ENCODE measurements at places on chromosomes 12 and 14.

DNA sequence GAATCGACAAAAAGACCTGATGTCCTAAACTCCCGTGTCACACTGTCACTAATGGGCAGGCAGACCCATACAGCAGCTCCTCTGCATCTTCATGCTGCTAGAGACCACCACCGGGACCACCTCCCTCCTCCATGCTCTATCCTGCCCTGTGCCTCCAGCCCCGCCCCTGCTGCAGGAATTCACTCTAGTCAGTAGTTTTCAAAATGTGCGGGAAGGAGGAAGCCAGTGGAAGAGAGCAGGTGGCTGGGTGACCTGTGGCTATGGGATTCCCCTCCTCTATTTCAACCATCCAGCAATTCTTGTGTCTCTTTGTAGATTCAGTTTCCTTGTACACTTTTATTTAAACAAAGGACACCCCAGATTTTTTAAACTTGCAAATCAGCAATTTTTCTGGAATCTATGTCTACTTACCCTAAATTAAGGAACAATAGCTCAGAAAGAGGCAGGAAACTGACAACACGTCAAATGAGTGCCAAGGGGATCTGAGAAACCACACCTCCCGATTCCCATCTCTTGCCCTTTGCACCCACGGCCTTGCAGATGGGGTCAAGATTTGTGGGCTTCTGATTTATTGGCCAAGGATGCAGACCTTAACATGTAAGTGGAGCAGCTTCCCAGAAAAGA is 20.4 kb upstream of the MAP1LC3B2 start:
- no peak for DNase-seq

- DNase-seq, result no peak
These were observed 30.3 kb downstream of the EEA1 start for GRCh38 chr12:92898755-92899154.

GRCh38 chr14:54577977-54578376 is 11.0 kb downstream of the SAMD4A start:
- no peak for DNase-seq

GRCh38 chr12:122869207-122869973 is 26.5 kb downstream of the VPS37B start:
- DNase-seq, result no peak

DNA sequence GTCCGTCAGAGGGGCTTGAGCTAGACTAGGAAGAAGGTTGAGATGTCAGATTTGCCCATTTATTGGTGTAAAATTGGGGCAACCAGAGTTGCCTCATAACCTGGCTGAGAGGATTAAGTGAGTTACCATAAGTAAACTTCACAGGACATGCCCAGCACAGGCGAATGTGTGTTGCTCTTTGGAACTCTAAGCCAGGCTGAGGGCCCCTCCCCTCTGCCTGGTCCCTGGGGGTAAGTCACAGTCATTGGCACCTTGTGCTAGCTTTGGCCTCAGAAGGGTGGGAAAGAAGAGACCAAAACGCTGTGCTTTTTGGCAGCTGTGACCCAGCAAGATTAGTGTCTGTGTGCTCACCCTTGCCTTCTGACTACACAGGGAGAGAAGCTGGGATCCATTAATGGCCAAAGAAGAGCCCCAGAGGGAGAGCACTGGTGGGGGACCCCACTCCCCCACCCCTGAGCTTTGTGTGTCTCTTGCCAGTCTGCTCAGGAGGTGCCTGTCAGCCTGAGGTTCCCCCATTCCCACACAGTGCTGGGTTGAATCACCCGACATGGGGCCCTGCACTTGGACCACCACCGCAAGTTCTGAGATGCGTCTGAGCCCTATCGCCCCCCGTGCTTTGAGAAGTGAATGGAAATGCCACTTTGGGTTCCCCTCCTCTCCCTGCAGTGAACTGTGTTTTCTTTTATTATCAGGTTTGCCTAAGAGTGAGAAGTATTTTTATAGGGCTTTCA is 74.1 kb downstream of the CACNA1C start:
- no peak for DNase-seq

- no peak for DNase-seq
These were observed 410.3 kb downstream of the PCNX1 start for GRCh38 chr14:71317385-71318096.

DNA sequence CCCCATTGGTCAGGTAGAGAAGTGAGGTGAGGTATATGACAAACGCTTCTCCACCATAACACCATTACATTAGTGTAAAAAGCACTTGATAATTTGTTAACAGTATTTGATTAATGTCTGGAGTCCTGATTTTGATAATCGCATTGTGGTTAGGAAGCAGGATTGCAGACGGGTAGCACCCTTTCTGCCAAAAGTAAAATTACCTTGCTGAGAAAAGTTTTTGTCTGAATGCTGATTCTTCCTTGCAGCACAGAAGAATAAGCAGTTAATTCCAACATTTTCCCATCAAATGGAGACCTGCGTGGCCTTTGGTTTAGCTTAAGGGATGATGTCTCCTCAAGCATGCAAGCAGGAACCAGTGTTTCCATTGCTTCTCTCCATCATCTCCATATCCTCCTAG is 1090.2 kb upstream of the TMEM132C start:
- no peak for DNase-seq

All from naive thymus-derived CD8-positive, alpha-beta T cell (primary cell).